ENCODE measurements at places on chromosomes 5 and 9.

- DNase-seq = no peak
Observed at GRCh38 chr5:78182838-78183237, 111.7 kb downstream of the AP3B1 start.

GRCh38 chr5:127667926-127668325, 19.0 kb downstream of the CTXN3 start:
- no peak for DNase-seq

GRCh38 chr5:151913425-151913824, 11.2 kb downstream of the GLRA1 start:
- no peak for DNase-seq

DNA sequence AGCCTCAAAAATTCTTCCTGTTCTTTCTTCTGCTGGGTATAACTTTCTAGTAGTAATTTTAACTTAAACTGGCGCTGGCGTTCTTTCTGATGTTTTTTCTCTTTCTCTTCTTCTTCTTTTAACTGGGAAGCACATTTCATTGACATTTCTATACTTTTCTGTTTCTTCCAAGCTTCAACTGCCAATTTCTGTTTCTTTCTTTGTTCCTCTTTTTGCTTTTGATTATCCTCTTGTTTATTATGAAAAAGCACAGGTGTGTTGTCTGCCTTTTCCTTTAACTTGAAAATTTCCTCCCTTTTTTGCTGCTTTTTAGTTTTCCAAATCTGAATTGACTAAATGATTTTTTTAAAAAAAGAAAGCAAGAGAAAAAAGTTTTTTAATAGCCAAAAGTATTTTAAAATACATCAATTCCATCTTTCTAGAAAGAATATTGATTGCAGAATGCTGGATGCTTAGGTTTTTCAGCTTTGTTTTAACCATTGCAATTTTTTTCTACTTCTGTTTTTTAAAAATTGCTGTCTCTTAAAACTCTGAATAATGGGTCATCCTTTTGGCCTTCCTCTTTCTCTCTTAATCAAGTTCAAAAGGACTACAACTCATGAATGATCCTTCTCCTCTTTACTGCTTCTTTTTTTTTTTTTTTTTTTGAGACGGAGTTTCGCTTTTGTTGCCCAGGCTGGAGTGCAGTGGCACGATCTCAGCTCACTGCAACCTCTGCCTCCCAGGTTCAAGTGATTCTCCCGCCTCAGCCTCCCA, 8.8 kb upstream of the PGGT1B start:
- DNase-seq = no peak

GRCh38 chr9:90064248-90064647, 459.4 kb downstream of the GADD45G start:
- no peak for DNase-seq

GRCh38 chr5:13427827-13428557, 516.5 kb downstream of the DNAH5 start:
- DNase-seq = no peak
